ENCODE measurements at places on chromosomes 4 and X. TPM values are rescaled to one million over a fixed set of nuclear protein-coding genes. Genes with fewer than 3 reads are reported as not detected.

PDE6B gene
- total RNA-seq, result not detected

ZNF732 gene
- total RNA-seq, result not detected

ZNF81 gene
- 6.3 TPM for total RNA-seq

WDFY3 gene
- total RNA-seq, result 5.7 TPM

RBM47 gene
- total RNA-seq, result 29.2 TPM

DDIT4L gene
- 0.26 TPM for total RNA-seq

FAM133A gene
- 0.77 TPM for total RNA-seq

DKK2 gene
- total RNA-seq, result not detected

PAK3 gene
- not detected for total RNA-seq

RAB33A gene
- 0.13 TPM for total RNA-seq

FGFR3 gene
- total RNA-seq, result 2.7 TPM

NPNT gene
- 0.28 TPM for total RNA-seq

SSX4 gene
- total RNA-seq, result not detected

SPANXD gene
- total RNA-seq, result not detected

TACC3 gene
- total RNA-seq, result 87.9 TPM

NAA15 gene
- total RNA-seq, result 20.9 TPM

RIBC1 gene
- 0.85 TPM for total RNA-seq

CDKL5 gene
- total RNA-seq, result 6.7 TPM

EDNRA gene
- total RNA-seq, result 0.21 TPM

MMRN1 gene
- not detected for total RNA-seq

MBNL3 gene
- 0.07 TPM for total RNA-seq

DGAT2L6 gene
- total RNA-seq, result not detected

PPP2R2C gene
- 37.4 TPM for total RNA-seq

MAGEB3 gene
- total RNA-seq, result not detected

MTTP gene
- not detected for total RNA-seq

FTHL17 gene
- not detected for total RNA-seq

SFRP2 gene
- 0.03 TPM for total RNA-seq

ETDA gene
- not detected for total RNA-seq

MAGEH1 gene
- total RNA-seq, result 7.3 TPM

SCML2 gene
- total RNA-seq, result 9.8 TPM

HMGN5 gene
- total RNA-seq, result 2.1 TPM

NLRP2B gene
- total RNA-seq, result not detected

HS6ST2 gene
- total RNA-seq, result 0.07 TPM

NUDT11 gene
- 2.7 TPM for total RNA-seq

HAUS7 gene
- total RNA-seq, result 53.3 TPM

OPRPN gene
- total RNA-seq, result not detected

ARSJ gene
- total RNA-seq, result 3.7 TPM

CXXC4 gene
- total RNA-seq, result 0.05 TPM

TBC1D9 gene
- 6.6 TPM for total RNA-seq

PDLIM3 gene
- total RNA-seq, result 0.16 TPM

KLHL4 gene
- 6.3 TPM for total RNA-seq

GATA1 gene
- total RNA-seq, result not detected

CSAG3 gene
- not detected for total RNA-seq

NALF2 gene
- total RNA-seq, result 6.1 TPM

CNGA1 gene
- total RNA-seq, result not detected

MTNR1A gene
- 0.50 TPM for total RNA-seq

ASB12 gene
- total RNA-seq, result not detected

HSD17B13 gene
- 0.03 TPM for total RNA-seq

MAGEA2B gene
- not detected for total RNA-seq

RHOXF1 gene
- total RNA-seq, result not detected

STK32B gene
- 14.7 TPM for total RNA-seq

HTN3 gene
- total RNA-seq, result not detected

ERVMER34-1 gene
- 0.71 TPM for total RNA-seq

CACNA1F gene
- total RNA-seq, result not detected

CRMP1 gene
- 4.9 TPM for total RNA-seq

NMU gene
- 0.75 TPM for total RNA-seq

PAGE1 gene
- total RNA-seq, result not detected

Data from A549 treated with AZD2906 at 1 μM for 4 hours (cell line).